ENCODE measurements at places on chromosomes 1 and 21.
A peak's percentile ranks its signal among the peaks of the same experiment; 100 is the strongest.

DNA sequence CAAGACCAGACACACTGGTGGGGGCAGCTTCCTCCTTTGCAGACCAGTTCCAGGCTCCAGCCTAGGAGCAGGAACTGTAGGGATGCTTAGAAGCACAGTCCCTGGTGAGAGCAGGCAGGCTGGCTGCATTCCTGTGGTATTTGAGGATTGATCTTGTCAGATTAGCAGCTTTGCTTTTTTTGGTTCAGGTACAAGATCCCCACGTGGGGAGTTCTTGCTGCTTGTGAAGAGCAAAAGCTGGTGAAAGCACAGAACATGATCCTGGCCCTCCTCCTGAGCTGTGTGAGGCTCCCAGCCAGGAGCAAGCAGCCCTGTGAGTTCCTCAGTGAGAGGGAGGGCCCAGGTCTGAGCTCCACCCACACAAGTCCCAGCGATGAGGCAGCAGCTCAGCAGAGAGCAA lies 75.3 kb upstream of the ARTN start:
- DNase-seq: peak; percentile 96

- DNase-seq: peak; percentile 74
Observed at GRCh38 chr1:111747282-111747734, 8.1 kb upstream of the INKA2 start.

DNA sequence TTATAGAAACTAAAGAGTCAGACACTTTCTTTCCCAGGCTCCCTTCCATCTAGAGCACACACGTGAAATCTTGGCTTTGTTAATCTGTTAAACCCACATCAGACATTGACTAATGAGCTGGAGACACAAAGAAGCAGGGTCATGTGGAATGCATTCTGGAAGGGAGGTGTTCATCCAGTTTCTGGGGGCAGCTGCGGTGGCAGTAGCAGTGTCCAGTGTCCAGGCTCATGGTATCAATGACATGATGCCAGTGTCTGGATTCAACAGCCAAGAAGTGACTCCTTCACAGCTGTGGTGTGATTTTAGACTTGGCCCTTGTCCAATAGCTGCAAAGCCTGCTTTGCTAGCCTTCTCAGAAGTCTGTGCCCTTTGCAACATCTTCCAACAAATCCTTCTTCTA lies 95.2 kb downstream of the NTPCR start:
- no peak for DNase-seq

DNA sequence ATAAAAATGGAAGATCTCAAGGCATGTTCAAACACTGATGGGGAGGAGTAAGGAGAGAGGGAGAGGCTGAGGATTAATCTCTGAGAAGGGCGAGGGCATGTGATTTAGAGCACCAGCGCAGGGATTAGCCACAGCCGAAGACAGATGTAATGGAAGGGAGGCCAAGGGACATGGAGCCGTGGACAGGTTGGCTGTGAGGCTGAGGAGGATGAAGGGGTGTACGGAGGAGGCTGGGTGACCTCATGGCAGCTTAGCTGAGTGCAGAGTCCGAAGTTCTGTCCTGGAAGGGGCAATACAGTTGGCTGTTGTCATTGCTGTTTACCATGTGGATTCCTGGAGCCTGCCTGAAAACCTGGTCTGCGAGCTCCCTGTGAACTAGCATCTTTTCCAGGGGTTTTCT lies 342.8 kb downstream of the RPS6KC1 start:
- no peak for DNase-seq

GRCh38 chr1:109917768-109918606 lies 7.3 kb downstream of the CSF1 start:
- no peak for DNase-seq

GRCh38 chr1:230113593-230114236 lies 46.7 kb downstream of the GALNT2 start:
- peak; percentile 66 for DNase-seq

GRCh38 chr1:12021616-12022015 lies 2.3 kb downstream of the MIIP start:
- no peak for DNase-seq

DNA sequence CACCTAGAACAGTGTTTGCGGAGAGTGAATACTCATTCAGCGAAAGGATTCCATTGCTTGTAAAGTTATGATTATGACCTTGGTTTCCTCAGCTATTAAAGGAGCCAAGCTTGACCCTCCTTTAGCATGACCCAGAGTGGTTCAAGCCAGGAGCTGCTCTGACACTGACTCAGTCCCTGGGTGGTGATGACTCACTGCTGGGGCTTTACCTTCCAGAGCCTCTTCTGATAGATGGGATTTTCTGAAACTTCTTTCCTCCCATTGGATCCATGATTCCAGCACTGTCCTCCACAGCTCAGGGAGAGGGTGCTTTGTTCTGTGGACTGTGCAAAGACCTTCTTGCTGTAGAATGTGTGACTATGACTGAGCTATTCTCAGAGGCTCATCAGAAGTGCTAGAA lies 77.4 kb downstream of the S1PR1 start:
- DNase-seq: no peak

DNA sequence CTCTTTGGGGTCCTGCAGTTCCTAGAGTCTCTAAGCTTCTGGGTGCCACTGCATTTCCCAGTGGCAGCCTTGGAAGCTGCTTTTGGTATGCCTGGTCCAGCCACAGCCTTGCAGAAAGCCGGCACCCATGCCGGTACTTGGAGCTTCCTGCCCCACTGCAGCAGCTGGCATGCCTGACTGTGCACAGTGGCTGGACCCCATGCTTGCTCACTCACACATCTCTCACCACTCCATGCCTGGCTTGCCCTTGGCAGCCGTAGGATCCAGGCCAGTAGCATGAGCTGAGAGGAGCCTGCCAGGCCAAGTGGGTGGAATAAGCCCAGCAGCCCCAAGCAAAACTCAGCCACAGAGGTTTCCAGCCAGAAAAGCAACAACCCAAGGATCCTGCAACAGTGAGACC lies 20.3 kb upstream of the FNBP1L start:
- DNase-seq: no peak
